Stimulated activated naive CD4-positive, alpha-beta T cell treated with Interleukin-2 at 50 U/mL for 16 hours (primary cell): ENCODE measurements at places on chromosomes 1 and 21.

DNA sequence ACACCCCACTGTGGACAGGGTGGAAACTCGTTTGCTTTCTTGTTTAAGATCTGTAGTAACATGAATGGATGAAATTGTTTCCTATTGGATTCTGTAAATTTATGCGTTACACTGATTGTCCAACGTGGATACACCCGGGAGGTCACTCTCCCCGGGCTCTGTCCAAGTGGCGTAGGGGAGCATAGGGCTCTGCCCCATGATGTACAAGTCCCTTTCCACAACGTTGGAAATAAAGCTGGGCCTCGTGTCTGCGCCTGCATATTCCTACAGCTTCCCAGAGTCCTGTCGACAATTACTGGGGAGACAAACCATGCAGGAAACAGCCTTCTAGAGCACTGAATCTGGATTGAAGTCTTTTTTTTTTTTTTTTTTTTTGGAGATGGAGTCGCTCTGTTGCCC lies 1.4 kb downstream of the RCC1 start:
- DNase-seq = no peak

DNA sequence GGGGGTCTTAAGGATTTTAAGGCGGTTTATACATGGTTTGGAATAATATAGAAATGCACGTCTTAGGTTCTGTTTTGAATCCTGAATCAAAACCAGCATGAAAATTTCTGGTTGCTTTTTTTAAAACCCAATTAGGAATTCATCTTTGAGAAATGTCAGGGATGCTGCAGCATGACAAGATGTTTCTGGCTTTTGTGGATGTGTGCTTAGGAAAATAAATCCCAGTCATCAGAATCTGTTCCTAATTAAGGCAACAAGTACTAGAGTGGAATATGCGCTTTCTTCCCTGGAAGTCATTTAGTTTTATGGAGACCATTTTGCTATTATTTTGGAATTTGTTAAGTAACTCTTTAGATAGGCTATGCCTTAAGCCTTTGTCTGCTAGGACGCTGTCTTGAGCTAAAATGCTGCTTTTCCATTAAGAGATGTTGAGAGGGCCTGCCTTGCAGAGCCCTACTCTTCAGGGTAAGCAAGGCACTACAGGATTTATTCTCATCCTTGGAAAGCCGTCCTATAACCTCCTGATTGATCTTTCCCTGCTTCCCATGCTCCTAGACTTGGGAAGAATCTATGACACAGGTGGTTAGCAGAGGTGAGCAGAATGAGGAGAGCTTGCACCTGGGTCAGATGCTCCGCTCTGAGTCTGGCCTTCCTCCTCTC lies 332.8 kb downstream of the DISC1 start:
- DNase-seq = no peak

GRCh38 chr1:241772932-241773500 lies 75.0 kb upstream of the EXO1 start:
- DNase-seq = no peak

- DNase-seq = no peak
Observed at GRCh38 chr1:225004396-225004795, 74.9 kb downstream of the DNAH14 start.

DNA sequence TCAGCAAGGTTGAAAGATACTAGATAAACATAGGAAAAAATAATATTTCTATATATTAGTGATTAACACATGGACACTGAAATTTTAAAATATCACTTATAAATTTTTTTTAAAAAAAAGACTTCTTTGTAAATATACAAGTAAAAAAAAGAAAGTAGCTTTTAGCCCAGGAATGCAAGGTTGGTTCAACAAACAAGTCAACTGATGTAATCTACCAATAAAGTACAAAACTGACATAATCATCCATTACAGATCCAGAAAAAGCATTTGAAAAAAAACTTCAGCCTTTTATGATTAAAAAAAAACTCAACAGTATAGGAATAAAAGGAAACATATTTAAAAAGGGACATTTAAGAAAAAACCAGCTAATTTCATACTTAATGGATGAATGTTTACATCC lies 48.4 kb downstream of the TRMT1L start:
- no peak for DNase-seq

DNA sequence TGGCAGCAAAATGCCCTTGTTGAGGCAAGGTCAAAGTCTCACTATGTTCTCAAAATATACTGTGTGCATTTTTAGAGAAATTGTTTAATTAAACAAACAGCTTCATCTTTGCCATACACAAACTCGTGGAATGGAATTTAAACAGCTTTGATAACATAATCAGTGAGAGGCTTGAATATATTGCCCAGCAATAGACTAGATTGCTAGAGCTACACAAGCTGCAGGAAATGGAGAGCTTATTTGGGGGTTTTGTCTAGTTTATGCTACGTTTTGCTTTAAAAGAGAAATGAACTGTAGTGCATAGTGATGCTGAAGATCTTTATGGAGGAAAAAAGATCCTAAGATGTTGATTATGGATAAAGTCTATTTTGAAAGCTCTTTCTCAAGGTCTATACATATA lies 166.8 kb upstream of the HMCN1 start:
- no peak for DNase-seq

- DNase-seq = no peak
Observed at GRCh38 chr21:27257226-27257625, 290.3 kb upstream of the ADAMTS5 start.

DNA sequence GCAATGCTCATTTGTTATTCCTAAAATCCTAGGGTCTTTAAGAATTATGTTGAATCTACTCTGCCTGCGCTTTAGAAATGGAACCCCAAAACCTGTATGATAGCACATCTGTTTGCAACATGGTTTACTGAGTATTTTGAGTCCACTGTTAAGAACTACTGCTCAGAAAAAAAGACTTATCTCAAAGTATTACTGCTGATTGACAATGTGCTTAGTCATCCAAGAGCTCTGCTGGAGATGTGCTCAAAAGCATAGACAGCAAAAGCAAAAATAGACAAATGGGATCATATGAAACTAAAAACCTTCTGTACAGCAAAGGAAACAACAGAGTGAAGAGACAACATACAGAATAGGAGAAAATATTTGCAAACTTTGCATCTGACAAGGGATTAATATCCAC lies 107.0 kb downstream of the CTH start:
- DNase-seq = no peak

DNA sequence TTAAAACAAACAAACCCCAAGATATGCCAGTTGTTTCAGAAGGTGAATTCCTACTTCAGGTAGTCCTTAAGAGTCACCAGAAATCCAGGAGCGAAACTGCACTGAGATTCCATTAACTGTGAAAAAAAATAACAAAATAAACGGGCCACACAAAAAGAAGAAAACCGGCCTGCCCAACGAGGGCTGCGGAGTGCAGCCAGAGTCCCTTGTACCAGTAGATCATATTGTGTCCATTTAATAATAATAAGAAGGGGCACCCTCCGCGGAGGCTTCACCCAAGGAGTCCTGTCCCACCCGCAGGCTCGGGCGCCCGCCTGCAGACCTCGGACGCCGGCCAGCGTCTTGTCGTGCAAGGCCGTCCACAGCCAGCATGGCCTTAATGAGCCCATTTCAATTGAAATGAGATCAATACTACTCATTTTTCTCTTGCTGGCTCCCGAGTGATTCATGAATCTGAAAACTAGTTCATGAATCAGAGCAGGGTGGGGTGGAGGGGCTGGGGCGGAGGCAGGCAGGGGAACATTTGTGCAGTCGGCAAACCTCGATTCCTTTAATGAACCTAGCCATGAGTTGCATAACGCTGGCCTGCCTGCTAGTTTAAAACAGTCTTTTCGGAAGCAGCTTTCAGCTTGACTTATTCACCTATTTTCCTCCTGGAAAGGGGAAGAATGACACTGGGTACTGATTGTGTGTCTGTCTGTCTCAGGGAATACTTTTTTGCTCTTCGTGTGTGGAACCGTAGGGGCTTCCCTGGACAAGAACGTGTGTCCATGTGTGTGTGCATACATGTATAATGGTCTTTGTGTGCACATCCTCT lies 113.1 kb upstream of the IRF2BP2 start:
- peak; percentile 75 for DNase-seq

DNA sequence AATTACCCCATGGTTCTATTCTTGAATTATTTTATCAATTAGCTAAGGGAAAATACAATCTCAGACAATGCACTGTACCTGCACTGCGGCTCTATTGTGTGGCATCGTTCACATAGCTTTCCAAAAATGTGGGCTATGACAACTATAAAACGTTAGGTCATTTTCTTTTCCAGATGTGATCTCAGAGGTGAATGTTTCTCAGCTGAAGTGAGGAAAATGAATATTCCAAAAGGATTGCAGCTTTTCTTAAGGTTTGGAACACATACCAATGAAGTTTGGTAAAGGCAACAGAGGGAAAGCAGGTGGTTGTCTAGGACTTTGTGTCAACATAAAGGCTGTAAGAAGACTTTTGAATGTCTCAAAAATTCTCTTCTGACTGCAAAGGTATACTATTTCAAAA lies 105.5 kb downstream of the NRIP1 start:
- DNase-seq = no peak

GRCh38 chr1:15433471-15433870 lies 4.8 kb upstream of the CTRC start:
- no peak for DNase-seq

DNA sequence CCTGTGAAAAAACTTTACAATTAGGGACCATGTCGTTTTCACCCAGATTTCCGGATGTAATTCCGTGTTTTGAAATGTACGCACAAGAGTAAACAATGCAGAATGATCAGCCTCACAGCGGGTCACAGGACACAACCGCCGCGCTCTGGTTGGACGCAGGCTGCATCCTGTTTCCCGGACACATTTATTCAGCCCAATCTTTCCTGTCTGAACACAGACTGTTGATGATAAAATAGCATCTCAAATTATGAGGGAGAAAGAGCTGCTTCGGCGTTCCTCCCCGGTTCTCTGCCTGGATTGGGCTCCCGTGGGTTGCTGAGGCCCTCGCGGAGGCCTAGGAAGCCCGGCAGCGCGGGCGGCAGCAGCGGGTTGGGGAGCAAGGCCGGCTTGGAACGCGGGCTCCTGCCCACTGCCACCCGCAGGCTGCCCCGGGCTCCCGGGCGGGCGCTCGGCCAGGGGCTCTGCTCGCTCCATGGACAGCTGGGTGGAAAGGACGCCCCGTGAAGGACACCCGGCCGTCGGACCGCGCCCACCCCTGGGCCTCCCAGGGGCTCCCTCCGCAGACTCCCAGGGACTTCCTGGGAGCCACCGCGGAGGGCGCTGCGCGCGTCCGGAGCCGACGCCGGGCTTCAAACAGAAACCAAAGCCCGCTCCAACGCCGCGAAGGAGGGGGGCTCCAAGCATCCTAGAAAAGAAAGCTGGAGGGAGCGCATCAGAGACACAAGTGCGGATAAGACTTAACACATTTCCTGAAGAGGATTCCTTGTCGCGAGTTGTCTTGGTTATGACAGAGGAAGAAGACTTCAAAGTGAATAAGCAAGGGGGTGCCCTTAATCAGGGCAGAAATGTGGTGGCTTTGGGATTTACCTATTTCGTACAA lies 122.3 kb downstream of the ESRRG start:
- DNase-seq = no peak

- DNase-seq = peak; percentile 69
Observed at GRCh38 chr1:152048416-152049009, 11.7 kb upstream of the S100A11 start.

DNA sequence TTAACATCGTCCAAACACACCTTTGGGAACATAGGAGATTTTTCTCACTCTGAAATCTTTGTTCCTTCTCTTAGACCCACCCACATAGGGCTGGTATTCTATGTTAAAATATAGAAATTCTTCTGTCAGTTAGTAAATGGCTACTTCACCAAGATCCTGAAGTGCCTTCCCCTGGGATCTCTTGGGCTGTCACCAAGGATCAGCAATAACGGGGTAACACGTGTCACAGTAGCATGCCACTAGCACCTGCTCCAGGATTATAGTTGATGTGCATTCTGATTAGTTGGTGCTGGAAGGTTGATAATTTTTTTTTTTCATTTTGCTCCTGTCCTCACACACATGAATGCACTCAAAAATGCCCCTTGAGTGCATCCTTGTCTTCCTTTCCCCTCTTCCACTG lies 298.7 kb downstream of the NTNG1 start:
- no peak for DNase-seq

GRCh38 chr1:212667223-212668139 lies 32.2 kb downstream of the BATF3 start:
- no peak for DNase-seq

- no peak for DNase-seq
Observed at GRCh38 chr1:55062801-55063576, 23.6 kb downstream of the PCSK9 start.

DNA sequence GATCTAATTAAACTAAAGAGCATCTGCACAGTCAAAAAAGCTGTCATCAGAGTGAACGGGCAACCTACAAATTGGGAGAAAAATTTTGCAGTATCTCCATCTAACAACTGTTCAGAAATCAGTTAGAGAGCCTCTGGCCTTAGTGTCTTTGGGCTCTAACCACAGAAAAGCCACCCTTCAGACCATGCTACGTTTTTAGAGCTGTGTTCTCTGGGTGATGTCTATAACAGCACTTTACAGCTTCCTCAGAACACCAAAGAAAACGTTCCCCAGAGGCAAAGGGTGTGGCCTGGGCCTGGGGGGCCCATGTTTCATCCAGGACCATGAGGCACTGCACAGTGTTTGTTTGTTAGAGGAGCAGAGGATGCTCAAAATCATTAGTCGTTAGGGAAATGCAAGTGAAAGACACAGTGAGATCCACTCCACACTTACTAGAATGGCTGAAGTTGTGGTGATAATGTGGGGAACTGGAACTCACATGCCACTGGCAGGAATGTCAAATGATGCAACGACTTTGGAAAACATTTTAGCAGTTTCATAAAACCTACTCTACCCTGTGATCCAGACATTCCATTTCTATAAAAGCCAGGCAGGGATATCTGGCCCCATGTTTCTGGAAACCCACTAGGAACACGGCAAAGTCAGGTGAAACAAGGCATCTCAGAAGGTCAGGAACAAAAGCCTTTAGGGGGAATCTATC lies 250.4 kb upstream of the HOOK1 start:
- no peak for DNase-seq

- DNase-seq = no peak
Observed at GRCh38 chr1:17645068-17645911, 105.8 kb downstream of the ARHGEF10L start.

GRCh38 chr21:29403922-29404538 lies 105.3 kb downstream of the BACH1 start:
- DNase-seq = no peak

DNA sequence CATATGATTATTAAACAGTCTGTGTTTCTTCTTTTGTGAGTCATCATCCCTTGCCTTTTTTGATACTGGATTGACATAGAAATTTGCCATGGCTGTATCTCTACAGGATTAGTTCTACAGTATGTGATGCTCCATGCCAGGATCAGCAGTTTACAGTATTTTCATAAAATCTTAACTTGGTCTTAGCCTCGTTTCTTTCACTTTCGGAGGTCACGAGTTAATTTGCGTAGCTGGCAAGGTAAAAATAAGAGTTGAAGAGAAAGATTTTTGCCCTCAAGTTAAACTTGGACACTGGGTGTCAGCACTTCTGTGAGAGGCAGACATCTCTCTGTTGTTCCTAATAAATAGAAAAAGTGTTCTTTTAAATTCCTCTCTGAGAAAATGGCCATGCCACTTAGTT lies 79.1 kb downstream of the CACNA1E start:
- no peak for DNase-seq

- DNase-seq = no peak
Observed at GRCh38 chr1:219120624-219121544, 52.8 kb upstream of the LYPLAL1 start.
